Stimulated activated CD4-positive, alpha-beta T cell treated with anti-CD3 and anti-CD28 coated beads, Interleukin-4, amount 100 ng/mL, for 4 hours (primary cell): ENCODE measurements at places on chromosomes 4 and X.

DNA sequence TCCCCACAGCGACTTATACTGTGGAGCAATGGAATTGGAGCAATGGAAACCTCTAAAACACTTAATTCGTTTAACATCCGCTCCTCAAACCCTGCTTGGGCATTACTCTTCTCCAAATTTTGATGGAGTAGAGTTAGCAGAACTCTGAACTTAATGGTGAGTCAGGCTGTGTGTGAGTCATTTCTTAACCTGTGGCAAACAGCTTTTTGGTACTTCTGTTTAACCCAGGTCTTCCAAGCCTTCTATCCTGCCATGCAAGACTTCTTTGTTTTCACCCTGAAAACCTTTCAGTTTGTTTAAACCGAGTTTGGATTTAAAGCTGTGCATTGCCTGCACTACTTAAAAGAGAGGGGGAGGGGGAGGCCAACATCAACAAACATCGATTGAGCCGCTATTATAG lies 3.6 kb upstream of the AMOT start:
- DNase-seq: no peak

DNA sequence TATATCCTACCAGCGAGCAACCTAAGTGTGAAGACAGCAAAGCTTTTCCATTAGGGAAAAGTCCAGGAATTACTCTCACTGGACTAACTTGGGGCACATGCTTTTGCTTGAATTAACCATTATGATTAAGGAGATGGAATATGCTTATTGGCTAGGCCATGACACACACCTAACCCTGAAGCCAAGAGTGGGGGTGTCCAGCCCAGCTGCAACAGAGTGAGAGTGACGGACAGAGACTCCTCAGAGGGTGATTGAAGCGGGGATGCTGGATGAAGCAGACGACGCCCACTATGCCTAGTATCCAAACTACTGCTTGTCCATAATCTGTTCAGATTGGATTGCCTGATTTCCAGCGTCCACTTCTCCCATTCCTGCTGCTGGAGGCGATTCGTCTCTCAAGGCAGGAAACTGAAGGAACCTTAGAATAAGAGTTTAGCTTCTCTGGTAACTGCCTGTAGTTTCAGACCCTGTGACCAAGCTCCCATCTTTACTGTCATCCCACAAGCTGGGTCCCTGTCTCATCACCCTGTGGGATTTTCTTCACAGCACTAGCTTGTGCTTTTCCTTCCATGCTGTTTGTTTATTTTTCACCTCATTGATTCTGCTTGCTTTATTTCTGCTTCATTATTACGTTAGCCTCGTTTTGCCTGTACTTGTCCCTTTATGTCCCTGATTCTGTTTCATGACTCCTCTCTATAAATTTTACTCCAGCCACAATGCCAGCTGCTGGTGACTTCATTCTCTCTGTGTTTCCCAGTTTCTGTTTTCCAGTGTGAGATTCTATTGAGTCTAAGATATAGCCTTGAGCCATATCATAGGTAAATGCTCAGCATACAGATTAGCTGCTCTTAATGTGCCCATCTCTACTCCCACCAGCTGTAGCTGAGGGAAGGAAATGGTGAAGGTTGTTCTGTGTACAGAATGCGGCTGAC lies 19.0 kb downstream of the FAM47E start:
- no peak for DNase-seq

DNA sequence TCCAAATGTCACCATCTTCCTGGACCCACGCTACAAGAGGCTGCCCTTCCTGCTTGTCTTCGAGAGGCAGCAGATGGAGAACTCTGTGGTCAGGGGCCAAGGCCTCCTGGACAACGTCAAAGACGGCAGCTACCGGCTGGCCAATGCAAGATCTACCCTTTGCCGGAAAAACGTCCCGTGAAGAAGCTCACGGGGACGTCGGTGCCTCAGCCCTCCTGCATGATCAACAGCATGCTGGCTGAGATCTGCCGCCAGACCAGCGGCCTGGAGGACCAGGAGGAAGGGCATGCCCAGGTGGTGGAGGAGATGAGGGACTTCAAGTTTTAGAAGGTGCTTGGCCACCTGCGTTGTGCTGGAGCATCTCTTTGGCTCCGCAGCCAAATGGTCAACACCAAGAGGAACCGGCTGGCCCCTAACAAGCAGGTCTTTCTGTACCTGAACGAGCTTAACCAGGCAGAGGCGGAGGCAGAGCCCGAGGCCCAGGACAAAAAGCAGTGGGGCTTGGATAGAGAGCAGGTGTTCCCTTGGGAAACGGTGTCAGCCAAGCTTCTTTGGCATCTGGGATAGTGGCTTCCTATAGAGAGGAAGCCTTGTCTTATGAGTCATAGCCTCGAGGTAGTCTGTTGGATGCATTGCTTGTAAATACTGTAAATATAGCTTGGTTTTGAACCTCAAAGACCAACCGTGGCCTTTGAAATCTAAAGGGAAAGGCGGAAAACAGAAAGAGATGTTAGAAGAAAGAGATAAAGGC lies 94.8 kb upstream of the ELOVL6 start:
- DNase-seq: no peak

GRCh38 chr4:36420111-36420679 lies 138.8 kb downstream of the DTHD1 start:
- DNase-seq: no peak

DNA sequence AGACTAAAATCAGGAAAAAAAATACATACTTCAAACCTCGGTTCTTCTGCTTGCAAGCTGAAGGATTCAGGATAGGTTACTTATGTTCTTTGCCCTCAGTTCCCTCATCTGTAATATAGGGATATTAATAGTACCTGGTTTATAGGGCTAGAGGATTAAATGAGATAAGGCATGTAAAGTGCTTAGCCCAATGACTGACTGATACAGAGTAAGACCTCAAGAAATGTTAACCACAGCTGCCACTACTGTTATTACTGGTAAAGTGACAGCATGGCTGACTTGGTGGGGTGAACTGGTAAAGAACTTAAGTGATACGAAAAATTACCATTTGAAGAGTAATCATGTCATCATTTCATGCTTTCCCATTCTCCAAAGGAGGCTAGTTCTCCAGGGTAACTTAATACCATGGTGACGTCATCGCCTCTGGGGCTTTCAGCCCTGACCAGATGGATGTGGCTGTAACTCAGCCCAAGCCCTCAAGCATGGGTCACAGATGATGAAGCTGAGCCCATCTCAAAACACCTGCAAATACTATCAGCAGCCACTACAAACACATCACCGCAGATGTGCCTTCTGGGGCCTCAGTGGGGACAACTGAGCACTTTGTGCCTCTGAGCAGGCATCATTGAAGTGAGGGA lies 44.5 kb upstream of the SCML1 start:
- DNase-seq: no peak

DNA sequence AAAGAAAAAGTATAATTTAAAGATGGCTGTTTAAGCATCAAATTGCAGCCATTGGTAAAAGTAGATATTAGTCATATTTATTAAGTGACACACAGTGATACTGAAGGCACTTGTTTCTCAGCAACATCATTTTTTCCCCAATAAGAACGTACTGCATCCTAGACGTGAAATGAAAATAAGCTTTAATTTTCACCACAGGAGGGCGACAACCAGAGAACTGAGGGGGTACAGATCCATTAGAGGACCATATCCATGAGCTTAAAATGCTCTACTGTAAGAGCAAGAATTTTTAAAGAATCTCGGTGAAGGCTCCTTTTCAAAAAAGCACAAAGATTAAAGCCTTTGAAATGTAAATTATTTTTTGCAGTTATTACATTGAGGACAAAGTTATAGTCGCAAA lies 33.4 kb downstream of the FRG1 start:
- DNase-seq: no peak

DNA sequence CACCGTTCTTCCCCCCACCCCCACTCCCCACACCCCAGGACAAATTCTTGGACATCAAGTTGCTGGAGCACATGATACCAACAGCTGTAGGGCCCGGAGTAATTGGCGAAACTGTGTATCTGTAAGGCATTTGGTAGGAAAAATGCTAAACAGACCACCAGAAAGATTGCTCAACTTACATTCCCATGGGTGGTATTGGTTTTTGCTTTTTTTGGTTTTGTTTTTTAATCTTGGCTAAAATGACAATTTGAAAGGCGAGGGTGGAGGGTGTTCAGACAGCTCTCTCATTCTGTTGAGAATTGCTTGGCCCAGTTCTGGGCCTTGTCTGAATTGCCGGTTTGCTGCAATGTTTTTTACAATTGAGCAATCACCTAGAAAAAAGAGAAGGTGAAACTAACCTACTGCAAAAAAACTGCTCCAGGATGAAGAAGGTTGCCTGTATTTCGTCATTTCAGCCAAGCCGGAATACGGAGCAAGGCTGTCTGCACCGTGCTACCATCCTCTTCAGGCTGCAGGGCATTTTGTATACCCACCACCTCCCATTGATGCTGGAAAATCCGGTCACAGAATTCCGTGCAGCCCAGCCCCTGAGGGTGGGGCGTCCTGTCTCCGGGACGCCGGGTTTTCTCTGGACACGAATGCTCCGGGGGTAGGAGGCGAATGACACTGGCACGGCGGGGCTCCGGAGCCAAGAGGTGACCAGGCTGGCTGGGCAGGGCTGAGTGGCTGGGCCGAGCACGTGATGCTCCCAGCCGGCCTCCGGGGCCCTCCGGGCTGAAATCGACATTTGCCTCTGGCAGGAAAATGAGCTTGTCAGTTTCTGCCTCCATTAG lies at the start of gene CLCN4:
CLCN4 (plus strand) TSS at position 777 of the 833 bp plus-strand sequence. CDS start 28,058 bp downstream, outside the sequence.
- DNase-seq: no peak

- DNase-seq: no peak
Observed at GRCh38 chr4:38605753-38606586, 58.0 kb upstream of the KLF3 start.

DNA sequence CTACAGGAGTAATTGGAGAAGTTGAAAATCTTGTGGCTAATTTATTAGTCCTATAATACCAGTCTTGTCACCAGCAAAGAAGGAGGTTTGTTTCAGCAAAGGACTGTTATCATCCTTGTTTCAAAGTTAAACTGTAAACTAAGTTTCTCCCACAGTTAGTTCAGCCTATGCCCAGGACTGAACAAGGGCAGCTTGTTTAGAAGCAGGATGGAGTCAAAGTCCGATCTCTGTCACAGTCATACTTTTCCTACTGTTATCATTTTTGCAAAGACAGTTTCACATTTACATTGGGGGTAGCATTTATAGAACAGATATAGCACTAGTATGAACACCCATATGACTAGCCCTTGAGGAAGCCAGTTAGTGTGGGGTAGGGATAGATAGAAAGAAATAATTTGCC lies 46.4 kb downstream of the AKAP4 start:
- no peak for DNase-seq

- no peak for DNase-seq
Observed at GRCh38 chr4:90474484-90474883, 347.3 kb downstream of the CCSER1 start.

GRCh38 chrX:522456-522855 lies 108.1 kb upstream of the SHOX start:
- no peak for DNase-seq

DNA sequence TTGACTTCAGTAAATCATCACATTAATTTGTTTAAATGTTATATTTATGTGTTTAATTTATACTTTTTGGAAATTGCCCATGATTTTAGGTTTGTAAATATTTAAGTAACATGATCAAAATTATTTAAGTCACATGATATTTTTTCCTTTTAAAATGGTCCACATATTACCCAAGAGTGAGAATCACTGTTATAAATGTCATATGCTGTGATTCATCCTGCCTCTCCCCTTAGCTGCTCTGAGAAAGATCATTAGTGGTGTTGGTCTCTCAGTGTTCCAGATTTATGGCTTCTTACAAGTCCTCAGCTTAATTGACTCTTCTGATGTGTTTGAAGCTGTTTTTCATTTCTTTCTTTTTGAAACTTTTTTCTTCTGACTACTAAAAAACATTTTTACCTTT lies 70.1 kb downstream of the SPANXN4 start:
- DNase-seq: no peak
